SHP77 treated with DMSO at 0.1 percent for 48 hours (cell line): ENCODE measurements at places on chromosomes 3 and 15.
A peak's percentile ranks its signal among the peaks of the same experiment; 100 is the strongest.

DNA sequence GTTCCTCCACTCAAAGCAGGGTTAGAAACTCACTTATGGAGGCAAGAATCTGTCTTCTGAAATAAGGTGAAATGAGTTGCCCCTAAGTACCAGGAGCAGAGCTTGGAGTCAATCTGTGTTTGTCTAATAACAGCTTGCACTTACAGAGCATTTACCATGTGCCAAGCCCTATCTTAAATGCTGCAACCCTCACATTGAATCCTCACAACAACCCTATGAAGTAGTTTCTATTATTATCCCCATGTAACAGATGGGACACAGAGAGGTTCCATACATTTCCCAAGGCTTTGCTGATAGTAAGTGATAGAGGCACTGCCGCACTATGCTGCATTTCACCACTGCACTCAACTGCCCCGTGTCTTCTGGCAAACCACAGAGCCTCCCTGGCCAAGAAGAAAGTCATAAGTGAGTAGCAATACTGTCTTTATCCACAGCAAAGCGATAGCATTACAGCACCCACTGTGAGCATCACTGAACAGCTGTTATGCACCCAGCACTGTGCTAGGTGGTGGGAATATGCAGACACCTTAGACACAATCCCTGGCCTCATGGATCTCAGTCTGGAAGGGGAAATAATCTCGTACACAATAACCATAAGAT is 141.5 kb downstream of the SSR3 start:
- DNase-seq: no peak

DNA sequence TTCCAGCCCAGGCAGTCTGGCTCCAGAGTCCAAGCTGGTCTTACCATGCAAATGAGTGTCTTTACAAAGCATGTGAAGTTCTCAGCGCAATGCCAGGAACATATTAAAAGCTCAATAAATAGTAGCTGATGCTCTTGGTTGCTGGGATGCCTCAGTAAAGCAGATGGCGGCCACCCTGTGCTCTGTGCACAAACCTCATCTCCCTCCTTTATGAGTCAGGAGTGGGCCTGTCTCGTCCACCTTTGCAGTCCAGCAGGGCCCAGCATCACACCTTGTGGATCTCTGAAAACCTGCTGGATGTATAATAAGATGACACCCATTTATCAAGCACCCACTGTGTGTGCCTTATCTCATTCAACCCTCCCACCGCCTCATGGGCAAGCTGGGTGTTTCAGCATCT is 42.7 kb downstream of the FAM174B start:
- no peak for DNase-seq

DNA sequence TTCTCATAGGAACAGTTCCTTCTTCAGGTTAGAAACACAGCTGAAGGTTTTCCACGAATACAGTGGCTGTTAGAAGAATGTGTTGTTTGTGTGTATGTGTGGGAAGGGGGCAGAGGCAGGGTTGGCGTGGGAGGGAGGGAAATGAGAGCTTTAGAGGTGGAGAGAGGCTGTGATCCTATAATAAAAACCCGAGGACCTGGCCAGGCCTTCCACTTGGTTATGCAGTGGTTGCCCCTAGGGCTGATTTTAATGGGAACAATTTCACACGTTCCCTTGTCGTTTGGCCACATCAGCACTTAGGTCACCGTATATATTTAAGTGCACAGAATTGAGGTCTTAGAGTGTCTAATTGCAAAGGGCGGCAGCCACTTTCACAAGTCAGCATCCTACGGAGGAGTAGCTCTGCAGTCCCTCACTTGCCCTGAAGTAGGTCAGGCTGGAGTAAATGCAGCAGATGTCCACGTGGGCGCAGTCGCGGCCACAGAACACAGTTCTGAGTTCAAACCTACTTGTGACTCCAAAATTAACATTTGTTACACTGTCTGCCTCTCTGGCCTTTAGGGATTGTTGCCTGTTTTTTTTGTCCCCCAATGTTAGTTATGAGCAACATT is 85.6 kb downstream of the PDCD6IP start:
- peak; percentile 42 for DNase-seq

GRCh38 chr3:189202106-189202505 is 30.3 kb downstream of the TPRG1 start:
- DNase-seq: no peak

- peak; percentile 44 for DNase-seq
Measured at GRCh38 chr15:28123408-28124023, 24.4 kb upstream of the OCA2 start.

GRCh38 chr15:92205255-92205739 is 188.4 kb upstream of the ST8SIA2 start:
- DNase-seq: no peak

DNA sequence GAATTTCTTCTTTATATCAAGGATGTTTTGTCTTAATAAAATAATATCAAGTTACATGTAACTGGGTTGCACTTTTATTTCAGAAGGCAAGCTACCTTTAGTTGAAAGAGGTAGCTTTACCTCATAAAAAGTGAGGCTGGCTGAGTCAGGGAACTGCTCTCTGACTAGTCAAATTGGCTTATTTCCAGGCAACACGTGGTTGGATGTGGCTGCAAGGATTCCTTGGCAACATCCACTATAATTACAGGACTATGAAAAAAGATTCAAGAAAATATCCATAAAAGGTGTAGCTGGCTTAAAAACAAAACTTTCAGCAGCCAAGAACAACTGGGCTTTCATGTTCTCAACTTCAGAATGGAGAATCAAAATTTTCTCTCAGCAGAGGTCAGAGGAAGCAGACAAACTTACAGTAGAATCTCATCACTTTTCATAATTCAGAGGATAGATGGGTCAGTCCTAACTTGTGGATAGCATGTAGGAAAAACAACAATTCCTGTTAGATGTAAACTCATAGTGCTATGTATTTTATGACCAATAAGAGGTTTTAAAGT is 779.1 kb downstream of the MECOM start:
- DNase-seq: no peak

GRCh38 chr3:187590861-187591576 is 79.2 kb downstream of the SST start:
- DNase-seq: no peak

GRCh38 chr15:78938658-78939488 is 6.0 kb downstream of the CTSH start:
- DNase-seq: no peak

DNA sequence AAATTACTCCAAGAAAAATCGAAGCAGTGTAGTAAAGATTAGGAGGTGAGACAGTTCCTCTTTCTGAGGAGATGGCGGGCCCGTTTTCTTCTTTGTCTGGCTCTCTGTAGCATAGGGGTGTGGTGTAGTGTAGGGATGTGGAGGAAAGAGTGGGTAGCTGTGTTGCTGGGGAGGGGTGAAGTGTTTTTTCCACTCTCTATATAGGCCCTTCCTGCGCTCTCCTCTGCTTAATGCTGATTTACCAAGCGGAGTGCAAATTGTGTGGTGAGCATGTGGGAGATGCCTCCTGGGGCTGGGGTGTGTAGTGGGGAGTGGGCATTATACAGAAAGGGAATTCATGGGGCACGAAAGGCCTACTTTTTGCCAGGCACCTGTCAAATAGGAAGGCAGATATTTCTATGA is 94.9 kb downstream of the ST6GAL1 start:
- DNase-seq: no peak

GRCh38 chr3:136270179-136270578 is 20.0 kb downstream of the PCCB start:
- no peak for DNase-seq

DNA sequence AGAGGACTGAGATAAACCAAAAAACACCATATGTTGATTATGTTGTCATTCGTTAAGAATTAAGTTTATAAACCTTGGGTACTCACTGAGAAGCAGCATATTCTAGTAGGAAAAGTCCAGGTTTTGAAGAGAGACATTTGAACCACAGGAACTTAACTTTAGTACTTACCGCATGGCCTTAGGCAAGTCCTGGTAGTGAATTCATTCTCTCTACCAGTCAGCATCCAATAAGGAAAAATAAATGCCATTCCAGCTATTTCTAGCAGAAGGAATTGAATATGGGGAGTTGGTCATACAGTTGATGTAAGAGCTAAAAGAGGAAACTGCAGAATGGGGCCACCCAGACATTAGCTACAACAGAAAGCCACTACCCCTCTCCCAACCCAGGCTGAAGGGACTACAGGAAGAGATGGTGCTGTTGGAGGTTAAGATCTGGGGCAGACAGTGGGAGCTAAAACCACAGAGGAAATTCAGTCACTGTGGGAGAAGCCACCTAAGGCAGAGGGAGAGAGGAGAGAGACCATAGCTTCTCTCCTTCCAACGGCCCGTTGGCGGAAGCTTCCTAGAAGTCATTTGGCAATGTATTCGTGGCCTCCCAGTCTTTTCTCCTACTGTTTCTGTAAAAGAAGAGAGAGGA is 133.8 kb upstream of the RARB start:
- DNase-seq: no peak

GRCh38 chr3:114722530-114722929 is 424.6 kb downstream of the ZBTB20 start:
- DNase-seq: no peak

- no peak for DNase-seq
Measured at GRCh38 chr3:63892773-63893352, 19.3 kb downstream of the SCAANT1 start.

DNA sequence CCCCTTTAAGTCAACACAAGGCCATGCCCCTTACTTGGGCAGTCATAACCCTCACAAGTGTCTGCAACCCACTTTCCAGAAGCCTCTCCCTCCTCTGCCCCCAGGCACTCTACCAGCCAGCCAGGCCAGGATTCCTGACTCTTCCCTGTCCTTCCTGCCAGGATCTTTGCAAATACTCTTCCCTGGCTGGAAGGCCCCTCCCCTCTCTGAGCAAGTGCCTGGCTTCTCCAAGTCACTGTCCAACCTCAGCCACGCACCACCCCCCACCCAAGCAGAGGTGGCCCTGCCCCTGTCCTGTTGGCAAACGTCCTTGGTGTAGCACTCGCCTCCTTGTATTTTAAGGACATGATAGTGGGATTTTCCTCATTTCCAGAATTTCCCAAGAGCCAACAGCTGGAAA is 54.7 kb upstream of the USP3 start:
- DNase-seq: no peak
